ENCODE measurements at places on chromosomes 7 and 10. TPM values are rescaled to one million over a fixed set of nuclear protein-coding genes. Genes with fewer than 3 reads are reported as not detected.

Gene TMEM196
- not detected for total RNA-seq

Gene GSTK1
- 221 TPM for total RNA-seq

Gene COL28A1
- 0.83 TPM for total RNA-seq

Gene OPN1SW
- not detected for total RNA-seq

Gene SLC39A12
- 0.21 TPM for total RNA-seq

Gene NRG3
- total RNA-seq, result 0.42 TPM

Gene FFAR4
- total RNA-seq, result not detected

Gene AKR1C8
- total RNA-seq, result not detected

Gene TMEM229A
- 0.18 TPM for total RNA-seq

Gene ADAM22
- total RNA-seq, result 4.1 TPM
